ENCODE measurements at places on chromosomes 5 and 9.

- DNase-seq = no peak
These were observed 47.6 kb upstream of the AGXT2 start for GRCh38 chr5:35095366-35095765.

DNA sequence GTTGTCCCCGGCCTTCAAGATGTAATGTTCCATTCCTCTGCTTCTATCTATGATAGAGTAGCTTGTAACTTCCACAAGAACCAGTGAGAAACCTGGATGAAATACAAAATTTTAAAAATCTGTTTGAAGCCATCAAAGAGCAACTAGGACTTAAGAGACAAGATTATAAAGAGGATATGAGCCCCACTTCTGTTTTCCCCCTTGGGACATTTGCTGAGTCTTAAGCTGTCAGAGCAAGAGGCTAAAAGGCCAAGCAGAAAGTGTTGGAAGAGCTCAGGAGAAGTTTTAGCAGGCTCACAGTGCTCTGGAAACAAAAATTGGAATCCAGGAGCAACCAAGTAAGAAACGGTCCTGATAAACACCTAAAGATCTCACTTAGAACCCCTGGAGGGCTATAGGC is 76.1 kb downstream of the ADRB2 start:
- DNase-seq = no peak

DNA sequence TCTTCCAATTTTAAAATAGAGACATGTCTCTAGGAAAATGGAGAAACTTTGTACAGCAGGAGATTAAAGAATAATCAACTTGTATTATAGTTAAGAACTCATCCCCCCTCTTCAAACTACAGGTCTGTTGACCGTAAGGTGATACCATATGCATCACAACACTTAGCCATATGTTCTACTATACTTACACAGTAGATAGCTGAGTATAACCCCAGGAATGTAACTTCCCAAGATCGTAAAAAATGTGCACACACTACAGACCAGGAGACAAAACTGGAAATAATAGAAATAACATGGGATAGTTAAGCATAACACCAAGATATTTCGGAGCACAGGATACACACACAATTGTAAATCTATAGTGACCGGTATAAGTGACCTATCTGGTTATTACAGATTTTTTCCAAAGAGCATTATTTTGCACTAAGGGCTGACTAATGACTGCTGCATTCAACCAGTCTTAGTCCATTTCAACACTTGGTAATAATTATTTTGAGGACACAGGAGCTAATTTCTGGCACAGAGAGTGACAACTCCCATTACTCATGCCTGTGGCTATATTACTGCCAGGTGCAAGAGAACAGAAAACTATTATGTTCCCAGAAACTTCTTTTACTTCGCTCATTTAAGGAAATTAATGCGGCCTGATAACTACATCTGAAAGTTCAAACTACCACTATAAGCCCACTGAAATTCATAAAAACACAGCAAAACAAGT is 15.4 kb upstream of the ZNF622 start:
- DNase-seq = no peak

- DNase-seq = no peak
These were observed 63.4 kb upstream of the RNU6ATAC start for GRCh38 chr9:134227451-134228411.

- peak; percentile 32 for DNase-seq
These were observed 151.6 kb upstream of the KLF9 start for GRCh38 chr9:70566066-70566465.

- DNase-seq = no peak
These were observed 47.2 kb upstream of the RPL26L1 start for GRCh38 chr5:172911976-172912375.

- no peak for DNase-seq
These were observed 1.5 kb upstream of the NSMF start for GRCh38 chr9:137460363-137461315.

DNA sequence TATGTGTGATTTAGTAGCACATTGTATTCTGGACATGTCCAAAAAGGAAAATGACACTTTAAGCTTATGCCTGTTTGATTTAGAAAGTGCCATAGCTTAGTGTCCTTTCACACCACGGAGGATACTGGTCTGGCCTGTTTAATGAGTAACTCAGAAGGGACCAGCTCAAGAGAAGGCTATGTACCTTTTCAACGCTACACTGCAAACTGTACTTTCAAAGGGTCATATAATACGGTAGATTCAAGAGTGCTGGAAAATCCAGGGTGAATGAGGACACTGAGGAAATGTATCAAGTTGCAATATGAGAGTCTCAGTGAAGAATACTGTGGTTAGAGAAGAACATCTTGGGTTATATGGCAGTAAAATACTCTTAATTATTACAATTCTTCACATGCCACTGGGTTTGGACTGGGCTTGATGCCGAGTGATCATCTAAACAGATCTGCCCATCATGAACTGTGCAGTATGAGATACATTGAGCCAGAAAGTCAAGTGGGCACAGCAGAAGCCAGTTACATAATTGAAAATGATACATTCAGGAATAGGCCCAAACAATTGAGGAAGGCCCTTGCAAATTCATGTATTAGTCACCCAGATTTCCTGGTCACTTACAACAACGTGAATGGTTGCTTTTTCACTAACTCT is 1211.5 kb upstream of the CDH9 start:
- DNase-seq = no peak

DNA sequence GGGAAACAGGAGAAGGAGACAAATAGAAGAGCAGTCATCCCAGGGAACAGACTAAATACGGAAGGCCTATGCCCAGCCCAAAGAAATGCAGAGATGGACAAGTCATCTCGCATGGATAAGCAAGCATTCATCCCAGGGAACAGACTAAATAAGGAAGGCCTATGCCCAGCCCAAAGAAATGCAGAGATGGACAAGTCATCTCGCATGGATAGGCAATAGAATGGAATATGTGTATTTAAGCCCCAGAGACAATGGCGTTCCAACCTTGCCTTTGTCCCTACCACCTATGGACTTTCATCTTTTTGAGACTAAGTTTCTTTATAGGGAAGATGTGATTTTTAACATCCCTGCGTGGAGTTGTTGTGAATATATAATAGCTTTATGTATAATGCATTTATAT is 242.2 kb upstream of the TNC start:
- no peak for DNase-seq

DNA sequence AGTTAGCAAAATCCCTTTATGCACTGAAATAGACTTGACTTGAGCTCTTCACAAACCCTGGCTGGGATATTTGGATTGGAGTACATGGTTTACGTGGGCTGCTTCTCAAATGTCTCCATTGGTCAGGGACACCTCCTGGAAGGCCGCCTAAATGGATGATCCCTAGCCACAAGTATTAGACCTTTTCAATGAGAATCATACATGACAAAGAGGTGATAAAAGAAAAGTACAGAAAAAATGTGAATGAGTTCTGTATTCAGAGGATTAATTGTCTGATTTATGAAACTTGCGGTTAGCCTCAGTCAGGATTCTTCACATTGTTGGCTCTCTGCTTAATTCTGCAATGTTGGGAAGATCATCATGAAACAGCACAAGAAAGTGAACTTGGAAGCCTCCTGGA is 752.8 kb upstream of the ADAMTS16 start:
- no peak for DNase-seq

GRCh38 chr9:503881-504852 is 289.5 kb downstream of the DOCK8 start:
- DNase-seq = peak; percentile 81

- no peak for DNase-seq
These were observed 122.7 kb upstream of the APC start for GRCh38 chr5:112614986-112615385.

DNA sequence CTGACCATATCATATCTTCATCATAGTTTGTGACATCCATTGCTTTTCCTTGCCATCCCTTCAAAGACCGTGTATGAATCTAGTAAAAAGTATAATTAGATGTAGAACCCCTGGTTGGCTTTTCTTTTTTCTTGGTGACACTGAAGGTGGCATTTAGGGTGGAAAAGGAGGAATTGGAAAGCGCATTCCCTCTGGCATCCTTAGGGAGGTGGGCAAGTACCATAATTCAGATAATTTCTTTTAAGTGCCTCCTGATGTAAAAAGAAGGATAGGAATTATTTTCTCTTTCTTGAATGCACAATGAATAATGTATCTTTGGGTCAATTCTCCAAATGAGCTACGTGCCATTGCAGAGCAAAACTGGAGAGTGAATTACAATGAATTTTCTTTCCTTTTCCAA is 73.2 kb upstream of the SMARCA2 start:
- no peak for DNase-seq

DNA sequence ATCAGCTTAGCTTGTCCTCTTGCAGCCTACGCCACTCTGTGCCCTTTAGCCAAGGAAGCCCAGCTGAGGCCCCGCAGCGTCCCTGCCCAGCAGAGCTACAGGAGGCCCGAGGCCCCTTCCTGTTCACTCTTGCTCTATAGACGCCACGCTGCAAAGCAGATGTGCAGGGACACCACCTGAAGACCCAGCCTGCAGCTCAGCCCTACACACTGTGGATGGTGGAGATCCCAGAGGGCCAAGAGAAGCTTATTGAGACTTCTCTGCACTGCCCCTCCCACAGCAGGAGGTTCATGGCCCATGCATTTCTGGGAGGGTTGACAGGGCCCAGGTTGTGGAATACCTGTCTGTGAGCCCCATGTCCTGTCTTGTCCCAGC is 33.6 kb downstream of the IRF1 start:
- DNase-seq = no peak

DNA sequence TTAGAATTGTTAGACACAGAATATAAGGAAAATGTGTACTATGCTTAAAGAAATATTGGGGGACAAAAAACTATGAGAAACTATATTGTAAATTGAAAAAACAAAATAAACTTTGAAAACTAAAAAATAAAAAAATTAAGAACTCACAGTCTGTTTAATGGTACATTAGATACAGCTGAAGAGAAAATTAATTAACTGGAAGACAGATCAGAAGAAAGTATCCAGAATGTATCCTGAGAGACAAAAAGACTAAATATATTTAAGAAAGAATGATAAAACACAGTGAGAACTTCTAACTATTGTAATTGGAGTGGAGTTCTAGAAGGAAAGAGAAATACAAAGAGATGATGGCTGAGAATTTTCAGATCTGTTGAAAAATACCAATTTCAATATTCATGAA is 57.6 kb upstream of the SH3PXD2B start:
- no peak for DNase-seq

- no peak for DNase-seq
These were observed 139.7 kb downstream of the C5orf15 start for GRCh38 chr5:133828722-133829121.

DNA sequence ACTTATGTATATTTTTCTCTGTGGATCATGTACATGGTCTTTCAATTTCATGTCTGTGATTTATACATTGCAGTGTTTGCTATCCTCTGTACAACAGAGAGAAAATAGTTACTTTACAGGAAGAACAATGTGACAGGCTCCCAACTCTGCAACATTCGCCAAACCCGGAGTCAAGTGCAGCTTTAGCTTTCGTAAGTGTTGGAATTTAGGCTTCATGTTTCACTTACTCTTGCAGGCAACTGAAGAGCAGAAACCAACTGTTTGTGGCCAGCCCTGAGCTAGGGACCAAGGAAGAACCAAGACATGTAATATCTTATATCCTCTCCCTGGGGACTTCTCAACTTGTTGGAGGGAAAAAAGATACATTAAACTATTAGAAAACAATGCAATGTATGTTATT is 147.9 kb downstream of the C5orf15 start:
- no peak for DNase-seq

DNA sequence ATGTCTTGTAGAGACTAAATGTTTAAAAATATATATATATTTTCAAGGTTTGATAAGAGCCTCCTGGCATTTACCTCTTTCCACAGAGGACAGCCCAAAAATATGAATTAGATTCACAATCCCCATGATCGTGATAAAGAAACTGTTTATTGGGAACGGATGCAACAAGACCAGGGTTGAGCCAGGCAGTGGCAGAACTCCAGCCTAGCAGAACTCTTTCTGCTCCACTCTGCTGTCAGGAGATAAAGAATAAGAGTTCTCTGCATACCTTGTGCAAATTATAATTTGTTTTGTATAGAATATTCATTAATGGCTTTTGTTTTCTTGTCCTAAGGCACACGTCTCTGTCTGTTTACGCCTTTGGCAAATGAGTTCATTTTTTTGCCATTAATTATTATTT is 472.2 kb downstream of the TUSC1 start:
- no peak for DNase-seq

DNA sequence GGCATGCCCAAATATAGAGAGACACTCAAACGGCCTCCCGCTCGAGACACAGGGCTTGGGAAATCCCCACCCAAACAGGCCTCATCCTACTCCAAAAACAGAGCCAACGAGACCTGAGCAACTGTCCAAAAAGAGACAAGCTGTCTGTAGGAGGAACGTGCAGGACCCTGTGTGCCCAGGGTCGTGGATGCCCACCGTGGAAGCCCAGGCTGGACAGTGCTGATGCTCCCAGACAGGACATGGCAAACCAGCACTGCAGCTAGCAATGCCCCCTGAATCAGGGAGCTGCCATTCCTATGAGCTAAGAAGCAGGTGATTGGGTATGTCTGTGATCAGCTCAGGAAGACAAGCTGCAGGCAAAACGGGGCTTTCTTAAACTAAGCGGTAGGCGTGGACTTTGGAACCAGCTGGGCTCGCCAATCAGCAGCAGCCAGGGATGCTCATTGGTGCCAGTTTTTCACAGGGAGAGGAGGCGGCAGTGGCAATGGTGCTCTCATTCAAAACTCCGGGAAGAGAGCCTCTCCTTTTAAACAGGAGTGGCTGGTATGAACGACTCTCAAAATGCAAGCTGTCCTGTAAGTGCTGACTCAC is 113.1 kb upstream of the IRX2 start:
- DNase-seq = no peak

DNA sequence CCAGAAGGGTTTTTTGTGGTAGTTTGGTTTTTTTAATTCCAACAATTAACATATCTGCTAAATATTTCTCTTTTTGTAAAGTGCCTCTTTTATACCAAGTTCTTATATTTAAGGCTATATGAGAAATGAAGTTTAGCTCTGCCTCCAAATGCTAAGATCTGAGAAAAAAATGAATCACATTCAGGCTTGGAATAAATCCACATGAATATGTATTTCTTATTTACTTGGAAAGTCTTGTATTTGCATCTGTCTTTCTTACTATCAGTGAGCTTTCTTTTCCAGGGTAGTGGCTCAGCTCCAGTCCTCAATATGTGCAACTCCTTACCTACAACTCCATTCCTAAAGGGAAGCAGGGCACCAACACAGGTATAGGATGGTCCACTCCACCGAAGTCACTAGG is 127.9 kb downstream of the GLIS3 start:
- no peak for DNase-seq

DNA sequence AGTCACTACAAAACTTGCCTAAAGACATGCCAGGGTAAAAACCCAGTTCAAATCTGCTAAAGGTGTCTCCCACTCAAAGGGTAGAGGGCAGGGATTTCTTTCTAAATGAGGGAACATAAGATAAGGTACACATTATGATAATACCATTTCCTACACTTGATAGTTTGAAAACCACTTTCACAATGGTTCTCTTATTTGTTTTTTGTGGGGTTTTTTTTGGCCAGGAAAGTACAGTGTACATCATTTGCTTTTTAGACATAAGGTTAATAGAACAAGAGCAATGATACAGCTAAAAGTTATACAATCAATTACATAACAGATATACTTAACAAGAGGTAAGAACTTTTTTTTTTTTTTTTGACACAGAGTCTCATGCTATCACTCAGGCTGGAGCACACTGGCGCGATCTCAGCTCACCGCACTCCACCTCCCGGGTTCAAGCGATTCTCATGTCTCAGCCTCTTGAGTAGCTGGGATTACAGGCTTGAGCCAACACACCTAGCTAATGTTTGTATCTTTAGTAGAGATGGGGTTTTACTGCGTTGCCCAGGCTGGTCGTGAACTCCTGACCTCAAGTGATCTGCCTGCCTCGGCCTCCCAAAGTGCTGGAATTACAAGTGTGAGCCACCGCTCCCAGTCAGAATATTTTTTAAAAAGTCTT is 48.8 kb upstream of the GLRX start:
- DNase-seq = no peak

All from activated CD4-positive, alpha-beta T cell treated with anti-CD3 and anti-CD28 coated beads for 36 hours (primary cell).